ENCODE measurements at places on chromosomes 7 and 10. TPM values are rescaled to one million over a fixed set of nuclear protein-coding genes. Genes with fewer than 3 reads are reported as not detected.

- DNase-seq = no peak
Observed at GRCh38 chr10:12321641-12322040, 27.7 kb upstream of the CAMK1D start.

DNA sequence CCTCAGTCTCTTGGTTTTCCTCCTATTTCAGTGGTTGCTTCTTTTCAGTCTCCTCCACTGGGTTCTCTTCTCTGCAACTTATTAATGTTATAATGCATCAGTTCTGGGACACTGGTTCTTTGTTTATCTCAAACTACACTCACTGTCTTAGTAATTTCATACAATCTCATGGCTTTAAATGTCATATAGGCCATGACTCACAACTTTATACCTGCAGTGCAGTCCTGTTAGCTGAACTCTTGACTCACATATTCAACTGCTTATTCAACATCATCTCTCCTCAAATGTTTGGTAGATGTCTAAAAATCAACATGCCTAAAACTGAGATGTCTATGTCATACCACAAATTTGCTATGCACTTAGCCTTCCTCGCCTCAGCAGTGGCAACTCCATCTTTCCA, 101.2 kb upstream of the PALS2 start:
- no peak for DNase-seq

DNA sequence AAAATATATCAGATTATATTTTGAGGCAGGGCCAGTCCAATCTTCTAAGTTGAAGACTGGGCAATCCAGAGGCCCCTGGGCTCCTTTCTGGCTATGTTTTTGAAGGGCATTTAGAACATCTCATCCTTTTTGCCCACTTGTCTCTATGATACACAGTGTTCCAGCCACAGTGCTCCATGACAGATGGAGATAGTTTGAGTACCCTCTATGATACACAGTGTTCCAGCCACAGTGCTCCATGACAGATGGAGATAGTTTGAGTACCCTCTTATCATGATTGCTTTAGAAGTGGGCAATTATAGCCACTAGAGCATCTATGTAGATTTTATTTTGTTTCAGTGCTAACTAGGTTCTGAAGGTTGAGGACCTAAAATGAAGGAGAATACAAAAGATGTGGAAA, 33.1 kb upstream of the A1CF start:
- DNase-seq = no peak

The AIFM2 gene
- 10.3 TPM for polyA plus RNA-seq

GRCh38 chr10:50578949-50579348, 44.8 kb downstream of the SGMS1 start:
- no peak for DNase-seq

The ABCB4 gene
- polyA plus RNA-seq = 0.77 TPM

DNA sequence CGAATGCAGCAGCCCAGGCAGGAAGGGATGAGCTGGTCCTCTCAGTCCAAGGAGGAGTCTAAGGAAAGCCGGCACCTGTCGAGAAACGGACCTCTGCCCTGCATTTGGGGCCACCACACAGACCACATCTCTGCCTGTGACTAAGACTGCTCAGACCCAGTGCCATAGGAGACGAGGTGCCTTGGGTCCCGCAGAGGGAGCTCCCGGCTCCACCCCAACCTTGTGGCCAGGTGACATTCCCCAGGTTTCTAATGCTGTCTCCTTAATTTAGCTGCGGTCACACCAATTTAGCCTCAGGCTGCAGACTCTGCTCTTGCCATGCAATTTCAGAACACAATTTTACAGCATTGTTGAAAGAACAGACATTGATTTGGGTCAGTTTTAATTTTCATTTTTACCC, 22.8 kb upstream of the CRHR2 start:
- no peak for DNase-seq

GRCh38 chr7:13946181-13946580, 43.3 kb downstream of the ETV1 start:
- DNase-seq = peak; percentile 49

DNA sequence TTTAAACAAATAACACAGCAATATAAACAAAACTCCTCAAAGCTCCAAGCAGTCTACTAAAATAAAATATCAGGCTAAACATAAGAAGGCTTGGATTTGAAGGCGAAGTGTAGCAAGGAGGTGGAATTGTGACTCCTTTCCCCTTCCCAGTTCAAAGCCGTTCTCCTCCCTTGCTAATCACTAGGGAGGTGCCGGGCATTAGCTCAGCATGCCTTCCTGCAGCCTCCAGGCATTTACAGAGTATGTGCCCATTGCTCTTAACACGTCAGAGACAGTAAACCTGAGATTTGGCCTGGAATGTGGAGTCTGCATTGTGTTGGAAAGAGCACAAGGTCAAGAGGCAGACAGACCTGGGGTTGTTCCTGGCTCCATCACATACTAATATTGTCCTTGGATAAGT, 15.6 kb downstream of the CNNM1 start:
- DNase-seq = no peak

DNA sequence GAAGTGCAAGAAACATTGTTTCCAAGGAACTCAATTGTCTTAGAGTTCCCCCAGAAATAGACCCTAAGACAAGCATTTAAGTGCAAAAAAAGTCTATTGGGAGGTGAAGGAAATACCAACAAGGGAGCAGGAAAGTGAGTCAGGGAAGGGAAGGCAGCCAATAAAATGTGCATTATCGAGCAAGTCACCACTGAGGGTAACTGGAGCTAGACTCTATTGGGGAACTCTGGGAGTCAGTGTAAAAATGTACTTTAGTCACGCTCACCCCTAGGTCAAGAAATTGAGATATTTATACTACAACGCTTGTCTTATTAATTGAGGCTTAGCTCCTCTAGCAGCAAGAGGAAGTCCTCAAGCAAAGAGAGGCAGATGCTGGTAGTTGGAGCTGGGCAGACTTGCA, 137.7 kb downstream of the RTKN2 start:
- peak; percentile 91 for DNase-seq

The CYP2C19 gene
- polyA plus RNA-seq = not detected

DNA sequence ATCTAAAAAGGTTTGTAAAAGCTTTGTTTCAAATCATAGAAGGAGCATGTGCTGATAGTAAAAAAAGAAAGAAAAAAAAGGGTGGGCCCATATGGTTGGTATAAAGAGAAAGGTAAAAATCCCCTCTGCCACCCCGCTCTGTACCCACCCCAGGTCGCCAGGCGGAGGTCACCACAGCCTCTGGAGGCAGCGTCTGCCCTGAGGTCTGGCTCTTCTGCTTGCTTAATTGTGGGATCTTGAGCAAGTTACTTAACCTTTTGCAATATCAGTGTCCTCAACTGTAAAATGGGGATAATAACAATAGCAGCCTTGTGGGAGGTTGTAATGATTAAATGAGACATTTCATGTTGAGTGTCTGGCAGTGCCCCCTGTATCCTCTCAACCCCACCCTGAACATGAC, 10.7 kb upstream of the PCBD1 start:
- no peak for DNase-seq

The BAIAP2L1 gene
- polyA plus RNA-seq = 7.4 TPM

The DGKI gene
- polyA plus RNA-seq = 5.1 TPM

GRCh38 chr7:81562581-81562980, 207.3 kb downstream of the HGF start:
- no peak for DNase-seq
